Kidney capillary endothelial cell (primary cell): ENCODE measurements at places on chromosomes 7 and 10.

- DNase-seq: no peak
These were observed 62.1 kb upstream of the SHH start for GRCh38 chr7:155874411-155874810.

DNA sequence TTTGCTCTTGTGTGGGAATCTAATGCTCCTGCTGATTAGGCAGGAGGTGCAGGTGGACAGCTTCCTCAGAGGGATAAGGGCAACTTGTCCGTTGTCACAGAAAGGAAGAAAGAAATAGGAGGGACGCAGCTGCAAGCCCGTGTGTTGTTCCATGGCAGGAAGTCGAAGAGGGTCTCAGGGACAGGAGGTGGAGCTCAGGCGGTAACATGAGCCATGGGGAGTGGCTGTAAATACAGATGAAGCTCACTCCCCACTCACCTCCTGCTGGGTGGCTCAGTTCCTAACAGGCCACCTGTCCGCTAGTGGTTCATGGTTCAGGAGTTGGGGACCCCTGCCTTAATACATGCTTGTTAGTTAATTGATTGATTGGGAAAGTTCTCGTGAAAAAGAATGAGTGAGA is 101.7 kb upstream of the SFMBT2 start:
- DNase-seq: no peak

DNA sequence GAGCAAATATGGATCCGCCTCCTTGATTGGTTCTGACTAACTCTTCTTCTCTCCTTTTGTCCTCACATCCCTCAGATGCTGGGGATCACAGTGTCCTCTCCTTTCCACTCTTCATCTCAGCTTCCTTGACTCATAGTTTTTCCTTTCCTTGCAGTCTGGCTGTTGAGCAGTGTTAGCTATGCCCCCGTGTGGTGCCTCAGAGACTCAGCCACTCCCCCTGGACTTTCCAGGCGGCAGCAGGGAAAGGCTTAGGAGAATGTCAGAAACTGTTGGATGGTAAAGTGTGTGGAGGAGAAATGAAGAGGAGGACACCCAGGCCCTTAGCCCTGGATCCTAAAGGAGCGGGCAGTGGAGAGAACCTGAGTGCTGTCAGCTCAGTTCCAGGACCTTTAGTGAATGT is 267.5 kb downstream of the CELF2 start:
- no peak for DNase-seq

GRCh38 chr7:106952001-106952657 is 87.0 kb downstream of the PIK3CG start:
- DNase-seq: no peak

- DNase-seq: no peak
These were observed 48.8 kb upstream of the CAMK2B start for GRCh38 chr7:44374007-44374763.

GRCh38 chr10:44384601-44385025 is 284 bp downstream of the CXCL12 start:
- peak; percentile 21 for DNase-seq

GRCh38 chr7:18018296-18019215 is 9.1 kb downstream of the PRPS1L1 start:
- DNase-seq: no peak

GRCh38 chr10:46326971-46327370 is 40.2 kb downstream of the ANTXRL start:
- no peak for DNase-seq

DNA sequence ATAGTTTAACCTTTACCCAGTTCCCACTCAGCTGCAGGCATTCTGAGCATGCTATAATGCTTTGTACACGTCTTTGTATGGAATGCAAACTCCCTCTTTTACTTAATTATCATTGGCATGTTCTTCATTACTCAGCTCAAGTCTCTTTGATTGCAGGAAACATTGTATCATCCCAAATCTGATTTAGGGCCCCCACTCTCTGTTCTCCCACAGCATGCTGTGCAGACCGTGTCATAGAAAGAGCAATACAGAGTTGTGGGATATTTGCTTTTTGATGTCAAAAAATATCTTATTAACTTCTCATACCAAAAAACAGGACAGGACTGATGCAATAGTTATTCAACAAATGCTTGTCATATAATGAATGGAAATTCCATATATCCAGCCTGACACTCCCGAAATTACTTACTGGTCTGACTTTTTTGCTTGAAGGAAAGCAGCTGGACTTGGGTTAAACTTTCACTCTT is 1081.5 kb upstream of the C7orf33 start:
- no peak for DNase-seq

GRCh38 chr7:136976504-136977251 is 108.2 kb downstream of the CHRM2 start:
- no peak for DNase-seq

GRCh38 chr10:15213461-15213861 is 45.0 kb upstream of the NMT2 start:
- no peak for DNase-seq

- no peak for DNase-seq
These were observed 166.5 kb upstream of the GNAI1 start for GRCh38 chr7:79968077-79968648.

GRCh38 chr7:9181356-9181755 is 747.9 kb downstream of the NXPH1 start:
- no peak for DNase-seq

- DNase-seq: no peak
These were observed 99.4 kb downstream of the BTRC start for GRCh38 chr10:101453318-101453717.

- DNase-seq: no peak
These were observed 79.6 kb downstream of the LARP4B start for GRCh38 chr10:851901-852300.

DNA sequence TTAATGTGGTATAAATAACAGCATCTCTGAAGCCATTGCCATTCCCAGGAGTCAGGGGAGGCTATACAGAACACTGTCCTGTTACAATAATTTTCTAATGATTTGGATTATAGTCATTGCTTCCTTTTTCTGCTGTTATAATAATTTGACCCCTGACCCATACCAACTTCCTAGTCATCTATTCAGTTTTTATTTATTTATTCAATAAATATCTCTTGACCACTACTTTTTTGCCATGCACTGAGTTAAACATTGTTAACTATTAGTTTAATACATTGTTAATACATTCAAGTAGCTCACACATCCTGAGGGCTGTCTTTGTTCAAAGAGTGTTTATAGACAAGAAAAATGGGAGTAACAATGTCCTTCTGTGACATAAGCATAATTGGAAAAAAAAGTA is 235.5 kb upstream of the MEOX2 start:
- DNase-seq: peak; percentile 36

GRCh38 chr10:131549116-131549515 is 237.6 kb upstream of the TCERG1L start:
- no peak for DNase-seq

DNA sequence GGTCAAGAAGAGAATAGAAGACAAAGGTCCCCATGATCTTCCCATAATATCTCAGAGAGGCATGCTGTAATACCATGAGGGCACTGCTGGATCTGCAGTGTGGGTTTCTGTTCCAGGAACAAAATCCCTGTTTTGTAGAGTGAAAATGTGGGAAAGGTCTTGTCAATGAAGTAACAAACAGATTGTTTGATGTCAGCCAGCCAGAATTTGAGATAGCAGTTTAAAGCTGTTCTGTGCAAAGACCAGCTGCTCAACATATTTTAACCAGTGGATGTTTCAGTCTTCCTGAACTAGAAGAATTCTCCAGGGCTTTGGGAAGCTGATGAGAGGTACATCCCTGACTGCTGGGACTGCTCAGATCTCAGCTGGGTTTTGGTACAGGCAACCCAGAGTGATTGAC is 1012.5 kb downstream of the DNAJB9 start:
- DNase-seq: no peak

DNA sequence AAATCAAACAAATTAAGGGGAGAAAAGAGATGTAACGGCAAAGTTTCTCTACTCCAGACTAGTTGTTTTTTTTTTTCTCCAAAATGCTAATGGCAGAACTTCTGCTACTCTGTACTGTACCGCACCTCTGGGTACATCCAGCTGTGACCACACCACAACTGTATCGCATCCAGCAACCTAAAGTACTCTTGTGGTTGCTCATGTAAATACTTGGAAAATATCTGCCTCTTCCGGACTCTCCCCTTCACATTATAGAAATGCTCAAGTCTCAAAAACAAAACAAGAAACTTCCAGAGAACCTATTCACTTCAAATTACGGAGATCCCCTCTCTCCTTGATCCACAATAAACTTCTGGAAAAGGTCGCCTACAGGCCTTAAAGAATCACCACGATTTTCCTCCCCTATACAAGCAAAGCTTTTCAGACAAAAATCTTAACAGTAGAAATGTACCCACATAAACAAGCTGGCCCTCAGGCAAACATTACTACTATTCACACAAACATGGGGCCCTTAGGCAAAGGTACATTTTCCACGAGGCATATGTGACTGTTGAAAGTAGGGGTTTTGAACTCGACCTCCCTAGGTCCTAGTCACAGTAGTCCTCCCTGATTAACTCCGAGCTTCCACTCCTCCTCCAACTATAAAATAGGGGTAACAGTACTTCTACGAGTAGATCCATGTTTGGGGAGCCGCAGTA is 222.9 kb upstream of the MKLN1 start:
- no peak for DNase-seq

GRCh38 chr7:143408686-143409561 is at the start of gene EPHA1:
Gene EPHA1 (minus strand): TSS chr7:143408856. CDS start chr7:143408805, 51 bp downstream.
- DNase-seq: no peak
